ENCODE measurements at places on chromosomes 1 and 21. TPM values are rescaled to one million over a fixed set of nuclear protein-coding genes. Genes with fewer than 3 reads are reported as not detected.

DNA sequence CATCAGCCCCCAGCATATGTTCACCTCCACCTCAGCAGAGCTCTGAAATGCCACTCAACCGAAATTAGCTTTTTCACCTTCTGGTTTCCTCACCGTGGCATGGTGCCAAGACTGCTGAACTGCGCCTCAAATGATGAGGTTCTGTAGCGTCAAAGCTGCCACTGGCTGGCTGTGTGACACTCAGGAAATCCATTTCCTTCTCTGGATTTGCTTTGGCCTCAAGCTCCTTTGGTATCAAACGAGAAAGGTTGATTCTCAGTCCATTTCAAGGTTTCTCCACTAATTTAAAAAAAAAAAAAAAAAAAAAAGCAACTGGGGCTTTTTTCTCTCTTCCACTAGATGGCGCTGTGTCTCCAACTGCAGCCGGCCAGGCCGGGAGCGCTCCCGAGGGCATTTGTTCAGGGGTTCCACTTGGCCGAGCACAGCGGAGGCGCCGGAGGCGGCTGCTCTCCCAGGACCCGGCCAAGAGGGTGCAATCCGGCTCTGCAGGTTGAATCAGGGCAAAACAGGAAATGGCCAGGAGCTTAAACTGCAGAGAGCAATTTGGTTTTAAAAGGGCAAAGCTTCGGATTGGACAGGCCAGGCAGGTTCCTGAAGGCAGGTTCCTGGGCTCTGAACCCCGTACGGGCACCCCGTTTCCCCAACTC lies 26.5 kb upstream of the PLA2G2C start:
- peak; percentile 40 for DNase-seq

- no peak for DNase-seq
Observed at GRCh38 chr1:33902486-33903209, 38.8 kb downstream of the HMGB4 start.

The ZC3H12A gene
- 7.1 TPM for total RNA-seq

GRCh38 chr1:86515597-86515996 lies 31.3 kb upstream of the CLCA4 start:
- no peak for DNase-seq

- DNase-seq = no peak
Observed at GRCh38 chr1:230909974-230910754, 41.8 kb upstream of the C1orf198 start.

- no peak for DNase-seq
Observed at GRCh38 chr1:74790453-74790852, 57.5 kb downstream of the TYW3 start.

The SPRR1A gene
- total RNA-seq = not detected

GRCh38 chr1:193299038-193299437 lies 112.6 kb upstream of the B3GALT2 start:
- no peak for DNase-seq

GRCh38 chr1:159067699-159068621 lies 8.6 kb downstream of the AIM2 start:
- DNase-seq = no peak

- DNase-seq = no peak
Observed at GRCh38 chr1:39898648-39899603, 2.8 kb downstream of the MYCL start.

DNA sequence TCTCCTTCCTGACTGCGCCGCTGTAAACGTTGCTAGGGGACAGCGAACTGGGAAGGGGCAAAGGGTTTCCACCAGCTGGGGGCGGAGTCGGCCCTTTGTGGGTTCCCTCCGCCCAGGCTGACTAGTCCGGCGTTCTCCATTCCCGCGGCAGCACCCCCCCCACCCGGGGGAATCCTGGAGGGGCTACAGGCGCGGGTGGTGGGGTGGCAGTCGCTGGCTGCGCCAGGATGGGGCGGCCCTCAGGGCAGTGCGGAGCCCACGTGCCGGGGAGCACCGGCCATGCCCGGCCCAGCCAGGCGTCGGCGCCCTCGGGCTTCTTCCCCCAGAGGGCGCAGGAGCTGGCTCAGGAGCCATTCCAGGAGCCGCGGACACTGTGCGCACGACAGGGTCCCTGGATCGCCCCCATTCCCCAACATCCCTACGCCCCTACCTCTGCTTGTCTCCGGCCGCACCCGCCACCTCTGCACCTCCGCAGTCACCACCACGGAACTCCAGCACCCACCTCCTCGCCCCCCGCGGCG lies 476 bp downstream of the BATF3 start:
- DNase-seq = peak; percentile 40

- peak; percentile 31 for DNase-seq
Observed at GRCh38 chr1:22712502-22713271, 2.0 kb downstream of the EPHB2 start.

- DNase-seq = peak; percentile 82
Observed at GRCh38 chr1:34360574-34360973, 183.9 kb downstream of the C1orf94 start.

The FGR gene
- total RNA-seq = not detected

The CHI3L1 gene
- 0.24 TPM for total RNA-seq

GRCh38 chr21:42599962-42600361 lies 53.5 kb upstream of the PDE9A start:
- no peak for DNase-seq

DNA sequence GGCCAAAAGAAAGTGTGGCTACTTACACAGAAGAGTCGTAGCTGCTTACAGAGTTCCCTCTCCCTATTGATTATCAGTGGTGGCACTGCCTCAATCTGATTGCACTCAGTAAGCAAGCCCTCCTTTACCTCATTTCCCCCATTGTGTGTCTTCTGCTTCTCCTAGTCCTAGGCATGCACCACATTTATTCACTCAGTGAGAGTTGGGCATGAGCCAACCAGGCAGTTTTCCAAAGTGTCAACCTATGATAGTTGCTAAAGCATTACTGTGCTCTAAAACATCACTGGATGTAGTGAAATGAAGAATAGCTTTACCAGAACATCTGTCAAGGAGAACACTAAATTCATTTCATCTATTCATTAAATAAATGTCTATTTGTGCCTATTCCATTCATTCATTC lies 19.3 kb downstream of the GJA5 start:
- no peak for DNase-seq

The OR2T8 gene
- not detected for total RNA-seq

DNA sequence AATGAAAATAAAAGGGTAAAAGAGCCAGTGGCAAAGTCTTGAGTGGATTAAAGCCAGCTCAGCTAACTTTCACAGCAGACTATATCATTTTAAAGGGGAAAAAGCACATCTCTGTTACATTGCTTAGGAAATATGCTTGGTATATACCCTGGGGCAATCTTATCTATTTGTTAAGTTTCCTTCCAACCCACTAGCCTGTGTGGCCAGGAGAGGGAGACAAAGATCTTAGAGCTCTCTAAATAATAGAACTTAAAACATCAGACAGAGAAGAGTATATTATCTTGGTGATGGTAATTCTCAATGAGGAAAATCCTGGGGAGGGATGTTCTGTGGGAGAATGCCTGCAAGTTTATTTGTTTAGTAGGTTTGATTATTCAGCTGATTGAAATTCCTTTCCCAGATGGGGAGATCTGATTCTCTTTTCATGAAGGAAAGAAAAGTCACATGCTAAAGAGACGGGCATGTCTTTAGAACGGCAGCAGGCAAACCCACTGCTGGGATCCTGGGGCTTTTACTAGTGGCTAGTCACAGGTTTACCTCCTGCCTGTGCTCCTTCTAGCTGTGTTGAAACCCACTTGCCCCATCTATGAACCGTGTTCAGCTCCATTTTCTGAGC lies 3.6 kb downstream of the KCNE2 start:
- DNase-seq = peak; percentile 78

GRCh38 chr1:237774246-237774645 lies 116.5 kb downstream of the ZP4 start:
- no peak for DNase-seq

DNA sequence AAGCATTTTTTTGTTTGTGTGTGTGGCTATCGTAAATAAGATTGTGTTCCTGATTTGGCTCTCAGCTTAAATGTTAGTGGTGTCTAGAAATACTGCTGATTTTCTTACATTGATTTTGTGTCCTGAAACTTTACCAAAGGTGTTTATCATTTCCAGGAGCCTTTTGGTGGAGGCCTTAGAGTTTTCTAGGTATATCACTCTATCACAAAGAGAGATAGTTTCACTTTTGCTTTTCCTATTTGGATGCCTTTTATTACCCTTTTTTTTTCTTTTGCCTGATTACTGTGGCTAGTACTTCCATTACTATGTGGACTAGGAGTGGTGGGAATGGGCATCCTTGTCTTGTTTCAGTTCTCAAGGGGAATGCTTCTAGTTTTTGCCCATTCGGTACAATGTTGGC lies 109.6 kb downstream of the S1PR1 start:
- no peak for DNase-seq

Measured in A172 (cell line).